Hepatocyte (in vitro differentiated cells): ENCODE measurements at places on chromosomes 6 and 20. TPM values are rescaled to one million over a fixed set of nuclear protein-coding genes. Genes with fewer than 3 reads are reported as not detected.

OR2H2 gene
- total RNA-seq: not detected in 2 replicates

TMC2 gene
- not detected in 2 replicates for total RNA-seq

OOEP gene
- not detected in 2 replicates for total RNA-seq

MAP7 gene
- total RNA-seq: 22.9 and 24.1 TPM in 2 replicates

CLPSL2 gene
- total RNA-seq: not detected in 2 replicates

OPRL1 gene
- 1.1 and 1.5 TPM in 2 replicates for total RNA-seq

TBXT gene
- not detected in 2 replicates for total RNA-seq

NRSN2 gene
- total RNA-seq: 29.8 and 32.0 TPM in 2 replicates
